ENCODE measurements at places on chromosomes 12 and 14. TPM values are rescaled to one million over a fixed set of nuclear protein-coding genes. Genes with fewer than 3 reads are reported as not detected.

Gene SLC17A8
- not detected for total RNA-seq

Gene EIF5
- total RNA-seq: 157 TPM

Gene FOXM1
- 4.3 TPM for total RNA-seq

Gene EXD2
- 18.4 TPM for total RNA-seq

Gene PPP1R1A
- total RNA-seq: 168 TPM

- DNase-seq: no peak
Observed at GRCh38 chr12:1791104-1791841, 29.1 kb upstream of the LRTM2 start.

- no peak for DNase-seq
Observed at GRCh38 chr14:91361233-91361811, 56.3 kb downstream of the CCDC88C start.

DNA sequence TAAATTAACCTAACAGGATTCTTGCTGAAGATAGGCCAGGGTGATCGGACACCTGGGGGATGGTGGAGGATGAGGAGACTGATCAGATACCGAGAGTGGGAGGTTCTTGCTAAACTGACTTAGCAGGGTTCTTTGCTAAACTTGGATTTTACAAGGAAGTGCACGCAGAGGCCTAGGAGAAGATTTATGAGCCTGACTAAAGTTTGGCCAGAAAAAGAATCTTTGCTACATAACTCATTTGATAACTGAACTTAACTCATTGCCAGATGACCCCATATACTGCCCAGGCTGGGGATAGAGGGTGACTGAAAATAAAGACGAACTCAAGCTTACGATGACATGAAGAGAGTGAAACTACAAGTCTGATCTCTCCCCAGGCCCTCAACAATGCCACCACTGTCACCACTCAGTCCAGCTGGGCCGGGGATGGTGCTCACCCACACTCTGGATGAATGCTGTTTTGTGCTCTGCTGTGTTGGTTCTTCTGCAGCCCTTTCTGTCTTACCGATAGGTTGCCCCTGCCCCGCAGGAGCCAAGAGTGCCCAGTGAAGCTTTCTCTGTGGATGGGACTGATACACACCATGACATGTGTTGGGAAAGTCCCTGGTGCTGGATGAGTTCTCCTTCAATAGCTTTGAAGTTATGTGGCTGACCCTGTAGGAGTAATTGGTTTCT, 29.0 kb downstream of the PPFIBP1 start:
- no peak for DNase-seq

DNA sequence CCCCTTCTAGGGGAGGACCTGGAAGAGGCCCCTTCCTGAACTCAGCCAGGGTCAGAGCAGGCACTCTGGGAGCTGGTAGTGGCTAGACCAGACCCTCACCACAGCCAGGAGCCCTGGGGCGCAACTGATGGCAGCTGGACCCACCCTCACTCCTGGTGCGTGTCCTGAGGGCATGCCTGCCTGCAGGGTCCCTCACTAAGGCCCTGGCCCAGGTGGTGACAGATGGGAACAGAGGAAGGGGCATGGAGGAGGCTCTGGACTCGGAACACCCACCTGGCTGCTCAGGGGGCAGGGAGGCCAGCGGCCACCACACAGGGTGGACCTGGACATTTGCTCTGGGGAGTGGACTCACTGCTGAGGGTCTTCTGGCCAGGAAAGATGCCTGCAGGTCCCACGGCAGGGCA, 342.2 kb upstream of the SFSWAP start:
- DNase-seq: no peak

DNA sequence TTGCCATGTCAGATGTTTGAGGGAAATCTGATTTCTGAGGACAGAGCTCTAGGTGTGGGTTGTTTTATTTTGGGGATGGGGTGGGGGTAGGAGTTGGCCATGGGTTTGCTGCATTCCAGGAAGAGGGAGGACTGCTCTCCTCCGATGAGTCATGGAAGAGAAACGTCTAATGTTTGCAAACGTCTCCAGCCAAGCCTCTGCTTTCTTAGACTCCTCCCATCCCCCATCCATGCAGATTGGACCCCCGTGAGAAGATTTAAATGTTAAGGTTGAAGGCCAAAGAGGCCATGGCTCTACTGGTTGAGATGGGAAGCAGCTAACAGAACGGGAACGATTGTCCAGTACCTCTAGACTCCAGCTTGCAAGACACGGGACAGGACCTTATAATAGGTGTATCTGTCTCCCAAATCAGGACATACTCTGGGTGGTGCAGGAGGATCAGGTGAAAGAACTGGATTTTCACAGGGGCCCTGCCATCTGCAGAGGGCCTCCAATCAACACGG, 11.4 kb upstream of the ATP2A2 start:
- no peak for DNase-seq

DNA sequence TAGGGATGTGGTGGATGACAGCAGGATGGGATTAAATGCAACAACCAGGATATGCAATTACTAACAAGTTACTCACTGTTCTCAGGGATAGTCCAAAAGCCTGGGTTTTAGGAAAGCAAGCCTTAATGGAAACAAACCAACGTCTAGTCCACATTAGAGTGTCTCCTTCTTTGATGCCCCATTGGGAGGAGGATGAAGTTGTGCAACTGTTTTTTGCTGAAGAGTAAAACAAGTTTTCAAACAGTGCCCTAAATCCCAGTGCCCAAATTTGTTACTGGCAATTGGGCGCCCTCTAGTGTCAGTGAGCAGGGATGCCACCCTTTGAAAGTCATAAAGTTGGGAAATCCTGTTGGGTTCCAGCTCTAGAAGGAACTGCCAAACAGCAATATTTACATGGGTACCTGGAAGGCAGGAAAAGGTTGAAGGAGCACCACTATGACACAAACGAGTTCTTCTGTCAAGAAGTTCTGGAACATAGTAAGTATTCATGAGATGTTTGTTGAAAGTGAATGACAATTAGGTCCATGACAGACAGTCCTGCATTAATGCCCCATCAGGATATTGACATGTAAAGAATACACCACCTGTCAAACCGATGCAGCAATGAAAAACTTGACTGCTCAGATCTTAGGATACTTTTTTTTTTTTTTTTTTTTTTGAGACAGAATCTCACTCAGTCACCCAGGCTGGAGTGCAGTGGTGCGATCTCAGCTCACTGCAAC, 11.1 kb upstream of the DPF3 start:
- DNase-seq: peak; percentile 45

GRCh38 chr12:51600721-51601120, 9.7 kb downstream of the SCN8A start:
- no peak for DNase-seq

DNA sequence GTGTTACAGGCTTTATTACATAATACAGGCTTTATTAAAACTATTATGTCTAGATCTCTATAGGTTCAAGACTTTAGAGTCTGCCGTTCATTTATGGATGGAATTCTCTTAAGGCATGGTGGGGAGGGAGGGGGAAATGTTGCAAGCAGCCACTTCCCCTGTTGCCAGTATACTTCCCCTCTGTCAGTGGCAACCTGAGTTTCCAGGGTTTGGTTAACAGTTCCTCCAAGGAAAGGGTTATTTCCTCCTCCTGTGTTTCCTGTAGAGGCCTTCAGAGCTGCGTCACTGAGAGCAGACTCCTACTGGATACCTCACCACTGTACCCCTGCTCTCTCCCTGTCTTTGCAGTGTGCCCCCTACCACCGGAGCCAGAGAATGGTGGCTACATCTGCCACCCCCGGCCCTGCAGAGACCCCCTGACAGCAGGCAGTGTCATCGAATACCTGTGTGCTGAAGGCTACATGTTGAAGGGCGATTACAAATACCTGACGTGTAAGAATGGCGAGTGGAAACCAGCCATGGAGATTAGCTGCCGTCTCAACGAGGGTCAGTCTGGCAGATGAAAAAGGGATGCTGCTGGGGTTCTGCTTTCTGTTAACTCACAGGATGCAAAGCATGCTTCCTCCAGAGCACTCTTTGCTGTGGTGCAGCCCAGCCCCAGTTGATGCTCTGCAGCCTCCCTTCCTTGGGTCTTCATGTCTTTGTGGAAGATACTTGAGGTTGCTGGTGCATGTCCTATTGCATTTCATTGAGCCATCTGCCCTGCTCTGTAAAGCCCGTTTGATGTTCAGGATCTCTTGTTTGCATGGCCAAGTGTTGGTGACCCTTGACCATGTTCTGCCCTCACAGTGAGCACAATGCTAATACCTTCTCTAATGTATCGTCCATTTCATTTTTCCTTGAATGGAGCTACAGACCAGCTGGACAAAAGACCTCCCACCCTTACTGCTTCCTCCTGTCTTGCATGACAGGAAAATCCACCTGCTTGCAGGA, 63.6 kb upstream of the SRSF5 start:
- no peak for DNase-seq

DNA sequence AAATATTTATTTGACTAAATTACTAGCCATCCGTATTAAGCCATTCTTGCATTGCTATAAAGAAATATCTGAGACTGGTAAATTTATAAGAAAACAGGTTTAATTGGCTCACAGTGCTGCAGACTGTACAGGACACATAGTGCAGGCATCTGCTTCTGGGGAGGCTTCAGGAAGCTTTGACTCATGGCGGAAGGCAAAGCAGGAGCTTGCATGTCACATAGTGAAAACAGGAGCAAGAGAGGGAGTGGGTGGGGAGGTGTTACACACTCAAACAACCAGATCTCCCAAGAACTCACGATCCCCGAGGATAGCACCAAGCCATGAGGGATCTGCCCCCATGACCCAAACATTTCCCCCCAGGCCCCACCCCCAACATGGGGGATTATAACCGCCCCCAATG, 26.7 kb upstream of the RAB21 start:
- no peak for DNase-seq

DNA sequence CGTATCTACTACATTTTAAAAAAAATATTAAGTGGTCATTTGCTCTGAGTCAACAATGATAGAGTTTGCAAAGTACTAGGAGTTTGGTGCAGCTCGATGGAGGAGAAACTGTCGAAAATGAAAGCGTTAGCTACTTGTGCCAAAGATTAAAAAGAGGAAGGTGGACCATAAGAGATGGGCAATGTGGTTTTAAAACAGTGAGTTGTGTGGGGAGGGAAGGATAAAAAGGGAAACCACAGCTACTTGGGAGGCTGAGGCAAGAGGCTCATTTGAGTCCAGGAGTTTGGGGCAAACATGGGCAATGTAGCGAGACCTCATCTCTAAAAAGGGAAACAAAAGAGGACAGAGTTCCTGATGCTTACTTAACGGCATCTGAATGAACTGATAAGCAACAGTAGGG, 18.2 kb upstream of the STRAP start:
- no peak for DNase-seq

GRCh38 chr12:62468397-62468796, 1.8 kb downstream of the MON2 start:
- DNase-seq: no peak

DNA sequence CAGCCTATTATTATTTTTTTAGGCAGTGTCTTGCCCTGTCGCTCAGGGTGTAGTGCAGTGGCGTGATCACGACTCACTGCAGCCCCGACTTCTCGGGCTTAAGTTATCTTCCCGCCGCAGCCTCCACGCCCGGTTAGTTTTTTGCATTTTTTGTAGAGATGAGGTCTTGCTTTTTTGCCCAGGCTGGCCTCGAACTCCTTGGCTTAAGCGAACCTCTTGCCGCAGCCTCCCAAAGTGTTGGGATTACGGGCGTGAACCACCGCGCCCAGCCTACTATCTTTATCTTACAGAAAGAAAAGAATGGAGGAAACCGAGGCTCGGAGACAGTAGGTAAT, 507 bp upstream of the PTPN11 start:
- DNase-seq: no peak

GRCh38 chr12:58270966-58271705, 329.8 kb downstream of the ATP23 start:
- DNase-seq: no peak

All from omental fat pad (tissue), 4 donors.